ENCODE measurements at places on chromosomes 11 and 22.

DNA sequence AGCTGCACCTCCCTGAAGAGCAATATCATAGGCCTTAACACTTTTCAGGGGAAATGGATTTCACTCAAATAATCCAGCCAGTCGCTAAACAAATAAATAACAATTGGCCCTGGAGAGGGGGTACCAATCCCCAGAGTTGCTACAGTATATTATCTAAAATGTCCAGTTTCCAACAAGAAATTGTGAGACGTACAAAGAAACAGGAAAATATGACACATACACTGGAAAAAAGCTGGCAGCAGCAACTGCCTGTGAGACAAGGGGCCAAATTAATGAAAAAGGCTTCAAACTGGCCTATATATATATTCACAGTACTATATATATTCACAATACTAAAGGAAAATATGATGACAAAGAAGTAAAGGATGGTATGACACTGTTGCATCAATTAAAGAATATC is 4.0 kb downstream of the NF2 start:
- no peak for DNase-seq

DNA sequence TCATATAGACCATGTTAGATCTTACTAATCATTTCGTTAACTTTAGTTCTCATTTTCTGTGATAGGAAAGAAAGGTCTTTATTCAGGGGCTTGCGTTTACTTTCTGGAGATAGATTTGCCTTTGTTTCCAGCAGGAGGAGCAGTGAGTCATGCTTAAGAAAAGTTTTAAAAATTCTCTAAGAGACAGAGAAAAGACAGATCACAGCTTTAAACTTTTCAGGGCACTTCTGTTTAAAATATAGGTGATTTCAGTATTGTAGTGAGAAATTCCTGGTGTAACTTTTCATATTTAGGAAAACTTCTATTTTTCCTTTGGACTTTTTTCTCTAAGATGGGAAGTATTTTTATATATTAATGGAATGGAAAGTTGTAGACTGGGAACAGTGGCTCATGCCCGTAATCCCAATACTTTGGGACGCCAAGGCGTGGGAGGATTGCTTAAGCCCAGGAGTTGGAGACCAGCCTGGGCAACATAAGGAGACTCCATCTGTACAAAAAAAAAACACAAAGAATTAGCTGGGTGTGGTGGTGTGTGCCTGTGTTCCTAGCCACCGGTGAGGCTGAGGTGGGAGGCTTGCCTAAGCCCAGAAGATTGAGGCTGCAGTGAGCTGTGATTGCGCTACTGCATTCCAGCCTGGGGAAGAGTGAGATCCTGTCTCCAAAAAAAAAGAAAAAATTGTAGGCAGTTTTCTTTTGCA is 60.3 kb downstream of the ATXN10 start:
- DNase-seq = no peak

- no peak for DNase-seq
Observed at GRCh38 chr11:68160100-68160695, 39.0 kb upstream of the CHKA start.

GRCh38 chr11:33553486-33553885 is 147.1 kb downstream of the C11orf91 start:
- no peak for DNase-seq

DNA sequence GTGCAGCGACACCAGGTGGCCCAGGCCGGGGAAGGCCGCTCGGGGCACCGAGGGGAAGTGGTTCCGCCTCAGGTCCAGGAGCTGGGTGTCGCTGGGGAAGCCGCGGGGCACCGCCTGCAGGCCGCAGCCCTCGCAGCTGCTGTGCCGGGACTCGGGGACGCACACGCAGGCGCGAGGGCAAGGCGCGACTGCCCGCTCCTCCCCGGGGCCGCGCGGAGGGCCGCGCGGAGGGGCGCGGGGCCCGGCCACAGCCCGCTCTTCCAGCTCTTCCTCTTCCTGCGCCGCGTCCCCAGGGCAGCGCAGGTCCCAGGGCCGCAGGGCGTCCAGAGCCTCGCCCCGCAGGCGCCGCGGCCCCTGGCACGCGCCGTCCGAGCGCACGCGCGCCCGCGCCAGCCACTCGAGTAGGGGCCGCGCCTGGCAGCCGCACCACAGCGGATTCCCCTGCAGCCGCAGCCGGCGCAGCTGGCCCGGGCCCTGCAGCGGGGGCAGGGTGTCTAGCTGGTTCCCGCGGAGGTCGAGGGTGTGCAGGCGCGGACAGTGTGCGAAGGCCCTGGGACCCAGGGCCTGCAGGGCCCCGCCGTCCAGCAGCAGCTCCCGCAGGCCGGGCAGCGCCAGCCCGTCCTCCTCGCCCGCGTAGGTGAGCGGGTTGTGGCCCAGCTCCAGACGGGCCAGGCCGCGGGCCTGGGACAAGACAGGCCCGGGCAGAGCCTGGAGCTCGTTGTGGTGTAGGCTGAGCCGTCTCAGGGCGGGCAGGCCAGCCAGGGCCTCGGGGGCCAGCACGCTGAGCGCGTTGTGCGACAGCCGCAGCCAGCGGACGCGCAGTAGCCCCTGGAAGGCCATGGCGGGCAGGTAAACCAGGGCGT is 2.8 kb downstream of the CHADL start:
- peak; percentile 86 for DNase-seq

DNA sequence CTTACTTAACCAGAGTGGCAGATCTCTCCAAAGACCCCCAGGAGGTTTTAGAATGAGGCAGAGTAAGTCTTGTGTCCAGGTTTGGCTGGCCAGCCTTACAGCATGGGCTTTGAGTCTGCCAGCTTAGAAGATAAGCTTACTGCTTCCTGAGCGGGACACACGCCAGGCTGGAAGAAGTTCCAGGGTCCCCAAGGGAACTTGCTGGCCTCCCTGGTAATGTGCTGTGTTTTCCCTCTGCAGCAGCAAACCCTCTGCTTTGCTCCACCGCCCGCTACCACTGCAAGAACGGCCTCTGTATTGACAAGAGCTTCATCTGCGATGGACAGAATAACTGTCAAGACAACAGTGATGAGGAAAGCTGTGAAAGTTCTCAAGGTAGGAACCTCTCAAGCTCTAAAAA is 154.2 kb downstream of the LDLRAD3 start:
- DNase-seq = peak; percentile 46

DNA sequence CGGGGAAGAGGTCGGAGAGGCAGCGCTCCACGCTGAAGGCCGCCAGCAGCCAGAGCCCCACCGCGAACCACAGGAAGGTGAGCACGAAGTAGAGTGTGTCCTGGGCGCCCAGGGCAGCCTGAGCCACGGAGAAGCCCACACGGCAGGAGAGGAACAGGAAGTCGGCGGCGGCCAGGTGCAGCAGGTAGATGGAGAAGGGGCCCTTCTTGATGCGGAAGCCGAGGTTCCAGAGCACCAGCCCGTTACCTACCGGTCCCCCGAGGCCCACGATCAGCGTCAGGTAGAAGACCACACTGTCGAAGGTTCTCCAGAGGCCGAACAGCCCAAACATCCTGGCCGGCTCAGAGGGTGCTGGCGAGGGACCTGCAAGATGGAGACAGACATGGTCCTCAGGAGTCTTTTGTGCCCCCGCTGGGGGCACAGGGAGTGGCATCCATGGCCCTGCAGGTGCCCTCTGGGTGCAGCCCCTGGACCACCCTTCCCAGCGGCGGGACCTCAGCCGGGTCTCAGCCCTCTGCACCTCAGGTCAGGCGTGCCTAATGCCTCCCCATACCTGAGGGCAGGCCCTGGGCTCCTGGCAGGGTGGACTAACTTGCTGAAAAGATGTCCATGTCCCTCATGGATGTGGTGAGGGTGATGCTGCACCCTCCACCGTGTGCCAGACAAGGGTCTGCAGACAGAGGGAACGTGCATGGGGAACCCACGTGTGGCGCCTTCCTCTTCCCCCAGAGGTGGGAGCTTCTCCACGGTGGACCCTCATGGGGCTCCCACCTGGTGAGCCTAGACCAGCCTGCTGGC is at the start of gene MRGPRG:
MRGPRG (minus strand) TSS at position 331 of the 798 bp plus-strand sequence; CDS start at position 331, 0 bp downstream.
- peak; percentile 19 for DNase-seq

All from left ventricle myocardium superior (tissue), 1 donor.